ENCODE measurements at places on chromosomes 6 and 20.

GRCh38 chr6:122484760-122485159 is 13.2 kb upstream of the SERINC1 start:
- peak; percentile 11 for DNase-seq

DNA sequence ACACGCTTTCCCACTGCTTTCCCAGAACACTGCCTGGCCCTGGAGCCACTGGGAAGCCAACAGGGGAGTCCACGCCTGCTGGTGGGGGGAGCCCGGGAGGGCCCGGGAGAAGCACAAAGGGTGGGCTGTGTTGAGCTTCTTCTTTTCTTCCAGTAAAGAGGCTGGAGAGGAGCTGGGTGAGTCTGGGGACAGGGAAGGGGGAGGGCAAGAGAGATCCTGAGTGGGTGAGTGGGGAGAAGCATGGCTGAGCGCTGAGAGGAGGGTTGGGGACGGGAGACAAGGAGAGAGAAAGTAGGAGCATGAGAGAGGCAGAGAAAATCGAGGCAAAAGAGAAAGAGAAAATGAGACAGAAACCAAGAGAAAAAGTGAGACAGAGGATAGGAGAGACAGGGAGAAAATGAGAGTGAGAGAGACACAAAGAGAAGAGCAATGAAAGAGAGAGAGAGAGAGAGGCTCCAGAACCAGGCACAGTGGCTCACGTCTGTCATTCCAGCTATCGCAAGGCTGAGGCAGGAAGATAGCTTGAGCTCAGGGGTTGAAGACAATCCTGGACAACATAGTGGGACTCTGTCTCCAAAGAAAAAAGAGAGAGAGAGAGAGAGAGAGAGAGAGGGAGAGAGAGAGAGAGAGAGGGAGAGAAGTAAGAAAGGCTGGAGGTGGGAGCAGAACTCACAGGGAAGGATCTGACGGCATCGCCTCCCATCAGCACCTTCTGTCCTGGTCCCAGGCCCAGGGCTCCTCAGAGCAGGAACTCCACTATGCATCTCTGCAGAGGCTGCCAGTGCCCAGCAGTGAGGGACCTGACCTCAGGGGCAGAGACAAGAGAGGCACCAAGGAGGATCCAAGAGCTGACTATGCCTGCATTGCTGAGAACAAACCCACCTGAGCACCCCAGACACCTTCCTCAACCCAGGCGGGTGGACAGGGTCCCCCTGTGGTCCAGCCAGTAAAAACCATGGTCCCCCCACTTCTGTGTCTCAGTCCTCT is 2.0 kb downstream of the LST1 start:
- DNase-seq = no peak

- DNase-seq = no peak
These were observed 49.1 kb downstream of the PLAGL1 start for GRCh38 chr6:143958839-143959399.

- peak; percentile 17 for DNase-seq
These were observed 39.2 kb downstream of the KCNK5 start for GRCh38 chr6:39189915-39190544.

DNA sequence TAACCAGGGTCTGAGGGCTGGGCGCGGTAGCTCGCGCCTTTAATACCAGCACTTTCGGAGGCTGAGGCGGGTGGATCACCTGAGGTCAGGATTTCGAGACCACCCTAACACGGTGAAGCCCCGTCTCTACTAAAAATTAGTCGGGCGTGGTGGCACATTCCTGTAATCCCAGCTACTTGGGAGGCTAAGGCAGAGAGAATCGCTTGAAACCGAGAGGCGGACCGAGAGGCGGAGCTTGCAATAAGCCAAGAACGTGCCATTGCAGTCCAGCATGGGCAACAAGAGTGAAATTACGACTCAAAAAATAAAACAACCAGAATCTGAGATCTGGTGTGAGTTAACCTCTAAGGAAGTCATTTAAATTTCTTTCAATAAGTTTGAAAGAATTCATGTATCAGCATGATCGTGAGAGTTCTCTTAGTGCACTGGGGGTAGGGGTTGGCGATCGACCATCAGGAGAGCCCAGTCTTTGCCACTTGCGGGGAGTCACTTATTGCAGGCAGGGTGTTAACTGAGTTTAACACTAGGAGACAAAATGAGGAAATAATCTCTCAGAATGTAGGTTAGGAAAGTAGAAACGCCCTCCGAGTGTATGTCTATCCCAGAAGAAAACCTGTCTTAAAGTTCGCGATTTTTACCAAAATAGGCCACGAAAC is 206.5 kb upstream of the ZNF184 start:
- no peak for DNase-seq

- DNase-seq = no peak
These were observed 125.9 kb downstream of the HTR1B start for GRCh38 chr6:77337392-77337791.

DNA sequence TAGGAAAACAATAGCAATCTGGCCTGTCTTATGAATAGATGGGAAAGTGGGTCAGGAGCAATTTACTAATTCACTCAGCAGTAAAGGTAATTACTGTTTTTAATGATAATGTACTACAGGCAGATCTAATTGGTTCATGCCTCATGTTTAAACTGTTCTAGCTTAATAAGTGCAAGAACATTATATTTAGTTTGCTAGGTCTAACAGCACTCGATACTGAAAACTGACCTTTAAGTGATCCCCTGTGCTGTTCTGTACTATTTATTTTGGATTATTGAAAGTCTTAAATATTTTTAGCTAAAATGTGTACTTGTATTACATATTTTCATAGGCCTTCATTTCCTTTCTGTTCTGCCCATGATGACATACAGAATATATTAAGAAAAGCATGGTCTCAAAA is 998.0 kb upstream of the GJE1 start:
- DNase-seq = no peak

DNA sequence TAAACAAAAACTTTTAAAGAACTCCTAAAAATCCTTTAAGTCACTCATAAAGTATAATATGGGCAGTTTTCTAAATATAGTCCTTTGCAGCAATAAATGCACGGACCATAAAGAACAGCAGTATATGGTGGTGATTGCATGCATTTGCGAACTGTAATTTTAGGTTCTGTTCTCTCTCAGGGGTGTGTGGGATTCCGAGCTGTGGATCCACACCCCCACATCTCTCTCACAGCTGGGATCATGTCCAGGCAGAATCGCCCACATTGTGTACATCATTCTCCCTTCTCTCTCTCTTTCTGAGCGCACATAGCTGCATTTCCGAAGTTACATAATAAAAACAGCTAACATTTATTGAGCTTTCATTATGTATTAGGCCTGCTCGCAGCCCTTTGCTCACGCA is 28.6 kb downstream of the SLC52A3 start:
- DNase-seq = no peak

DNA sequence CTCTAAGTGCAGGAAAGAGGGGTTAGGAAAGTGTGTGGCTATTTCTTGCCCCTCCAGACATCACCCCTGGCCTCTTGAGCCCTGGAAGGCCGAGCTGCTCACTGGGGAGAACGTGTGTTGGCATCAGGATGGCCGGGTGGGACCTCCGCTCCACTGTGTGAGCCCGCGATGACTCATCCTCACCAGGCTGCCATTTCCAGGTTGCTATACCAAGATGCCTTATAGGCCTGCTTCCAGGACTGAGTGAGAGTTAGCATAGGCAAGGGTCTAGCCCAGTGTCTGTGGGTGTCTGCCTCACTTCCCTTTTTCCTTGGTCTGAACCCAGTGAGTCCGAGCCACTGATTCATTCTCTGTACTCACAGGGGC is 105.0 kb downstream of the MRPL14 start:
- no peak for DNase-seq

DNA sequence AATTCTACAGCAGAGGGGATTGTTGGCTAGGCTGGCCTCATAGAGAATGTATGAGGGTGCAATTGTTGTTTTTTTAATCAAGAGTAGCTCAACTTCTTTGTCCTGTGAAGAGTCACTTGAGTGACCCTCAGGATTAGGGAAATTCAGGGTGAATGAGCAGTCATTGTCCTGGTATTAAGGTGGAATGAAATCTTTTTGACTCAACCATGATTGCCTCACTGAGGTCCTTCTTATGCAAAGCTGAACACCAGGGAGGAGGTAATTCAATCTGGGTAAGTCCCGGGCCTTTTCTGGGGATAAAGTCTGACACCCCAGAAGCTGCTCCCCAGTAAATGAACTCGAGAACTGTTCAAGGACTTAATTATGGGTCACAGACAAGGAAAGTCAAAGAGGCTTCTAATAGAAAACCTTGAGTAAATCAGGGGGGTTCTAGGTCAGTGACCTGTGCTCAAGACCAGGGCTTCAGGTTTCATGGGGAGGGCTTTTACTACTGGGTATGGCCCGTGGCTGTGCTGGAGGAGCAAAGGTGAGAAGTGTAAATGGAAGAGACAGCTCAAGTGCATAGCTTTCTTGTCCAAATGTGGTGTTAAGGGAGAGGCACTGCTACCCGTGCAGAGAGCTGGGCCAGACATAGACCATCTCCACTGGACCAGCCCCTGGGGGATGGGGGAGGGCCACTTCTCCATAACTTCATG is 25.3 kb upstream of the ZBTB24 start:
- no peak for DNase-seq

- no peak for DNase-seq
These were observed 1.4 kb downstream of the HLA-B start for GRCh38 chr6:31355583-31355948.

DNA sequence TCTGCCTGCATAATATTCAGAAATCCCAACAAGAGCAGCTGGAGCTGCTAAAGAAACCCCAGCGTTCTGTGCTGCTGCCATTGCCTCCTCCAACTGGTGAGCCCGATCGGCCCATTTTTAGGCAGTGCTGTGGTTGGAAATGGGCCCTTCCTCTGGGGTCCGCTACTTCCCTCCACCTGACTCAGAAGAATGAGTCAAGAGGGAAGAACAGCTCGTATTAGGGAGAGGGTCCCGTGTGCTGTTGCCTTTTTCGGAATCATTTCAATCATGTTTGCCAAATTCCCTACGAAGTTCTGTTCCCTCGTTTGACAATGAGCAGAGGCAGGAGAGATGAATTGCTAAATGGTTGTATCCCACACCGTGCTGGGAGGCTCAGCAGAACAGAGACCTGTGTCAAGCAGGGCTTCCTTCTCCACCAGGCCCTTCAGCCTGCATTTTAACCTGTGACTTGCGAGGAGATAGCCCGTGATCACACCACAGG is 38.4 kb downstream of the THBS2 start:
- no peak for DNase-seq

- no peak for DNase-seq
These were observed 330.3 kb upstream of the PRDM1 start for GRCh38 chr6:105755885-105756284.

DNA sequence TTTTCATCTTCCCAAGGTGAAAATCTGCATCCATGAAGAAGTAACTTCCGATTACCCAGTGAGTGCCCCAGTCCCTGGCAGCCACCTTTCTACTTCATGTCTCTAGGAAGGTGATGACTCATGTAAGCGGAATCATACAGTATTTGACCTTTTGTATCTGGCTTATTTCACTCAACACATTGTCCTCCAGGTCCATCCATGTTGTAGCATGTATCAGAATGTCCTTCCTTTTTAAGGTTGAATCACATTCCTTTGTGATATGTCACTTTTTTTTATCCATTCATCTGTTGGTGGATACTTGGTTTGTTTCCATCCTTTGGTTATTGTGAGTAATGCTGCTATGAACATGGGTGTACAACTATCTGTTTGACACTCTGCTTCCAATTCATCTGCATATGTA is 176.3 kb upstream of the CDYL start:
- no peak for DNase-seq

- DNase-seq = no peak
These were observed 43.9 kb downstream of the BCAS1 start for GRCh38 chr20:54026295-54027064.

GRCh38 chr6:168937054-168937453 is 316.6 kb downstream of the THBS2 start:
- DNase-seq = no peak

DNA sequence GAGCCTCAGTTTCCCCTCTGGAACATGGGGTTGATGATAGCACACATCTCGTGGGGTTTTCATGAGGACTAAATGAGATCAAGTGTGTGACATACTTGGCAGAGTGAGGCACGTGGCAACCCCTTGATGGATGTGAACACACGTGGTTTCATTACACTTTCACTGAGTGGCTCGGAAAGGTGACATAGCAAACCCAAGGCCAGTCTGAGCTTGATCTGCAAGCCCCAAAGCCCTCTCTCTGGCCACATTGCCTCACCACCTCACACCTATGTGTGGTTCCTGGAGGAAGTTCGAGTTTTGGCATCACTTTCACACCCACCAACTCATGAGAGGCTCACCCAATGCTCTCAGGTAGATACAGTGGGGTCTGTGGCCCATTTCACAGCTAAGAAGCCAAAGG is 60.0 kb downstream of the CPNE5 start:
- no peak for DNase-seq

DNA sequence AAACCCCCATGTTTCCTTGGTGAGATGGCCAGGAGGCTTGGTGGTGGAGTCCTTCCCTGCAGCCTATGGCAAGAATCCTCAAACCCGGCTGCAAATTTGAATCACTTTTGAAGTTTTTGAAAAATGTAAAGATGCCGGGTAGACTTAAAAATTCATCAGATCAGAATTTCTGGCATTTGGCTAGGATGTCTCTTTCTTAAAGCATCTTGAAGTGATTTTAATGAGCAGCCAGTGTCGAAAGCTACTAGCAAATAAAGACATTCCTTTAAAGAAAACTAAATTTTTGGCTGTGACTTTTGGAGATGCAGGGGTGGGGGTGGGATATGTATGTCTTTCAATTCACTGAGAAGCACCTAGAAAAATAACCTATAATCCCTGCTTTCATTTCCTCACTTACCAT is 25.6 kb upstream of the NOX3 start:
- DNase-seq = no peak

DNA sequence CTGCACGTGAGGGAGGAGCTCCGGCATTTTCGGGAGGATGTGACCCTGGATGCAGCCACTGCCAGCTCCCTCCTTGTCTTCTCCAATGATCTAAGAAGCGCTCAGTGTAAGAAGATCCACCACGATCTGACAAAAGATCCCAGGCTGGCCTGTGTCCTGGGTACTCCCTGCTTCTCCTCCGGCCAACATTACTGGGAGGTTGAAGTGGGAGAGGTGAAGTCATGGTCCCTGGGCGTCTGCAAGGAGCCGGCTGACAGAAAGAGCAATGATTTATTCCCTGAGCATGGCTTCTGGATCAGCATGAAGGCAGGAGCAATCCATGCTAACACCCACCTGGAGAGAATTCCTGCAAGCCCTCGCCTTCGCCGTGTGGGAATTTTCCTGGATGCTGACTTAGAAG is 2.8 kb downstream of the RFPL4B start:
- no peak for DNase-seq

DNA sequence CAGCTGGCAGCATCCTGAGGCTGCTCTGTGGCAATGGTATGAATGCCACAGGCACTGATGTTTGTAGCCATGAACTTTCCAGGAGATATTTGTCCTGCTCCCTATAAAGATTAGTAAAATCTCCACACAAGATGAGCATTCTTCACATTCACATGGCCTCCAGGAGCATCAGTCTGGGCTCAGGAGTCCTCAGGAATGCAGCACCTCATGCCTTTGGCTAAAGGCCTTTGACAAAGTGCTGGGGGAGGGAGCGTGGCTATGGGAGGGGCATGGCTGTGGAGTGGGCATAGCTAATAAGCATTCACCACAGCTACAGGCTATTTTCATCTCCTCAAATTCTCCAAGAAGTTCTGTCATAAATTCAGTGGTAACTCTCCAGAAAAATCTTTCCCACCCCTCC is 90.5 kb upstream of the LY86 start:
- no peak for DNase-seq
